ENCODE measurements at places on chromosomes 3 and 15. TPM values are rescaled to one million over a fixed set of nuclear protein-coding genes. Genes with fewer than 3 reads are reported as not detected.

DNA sequence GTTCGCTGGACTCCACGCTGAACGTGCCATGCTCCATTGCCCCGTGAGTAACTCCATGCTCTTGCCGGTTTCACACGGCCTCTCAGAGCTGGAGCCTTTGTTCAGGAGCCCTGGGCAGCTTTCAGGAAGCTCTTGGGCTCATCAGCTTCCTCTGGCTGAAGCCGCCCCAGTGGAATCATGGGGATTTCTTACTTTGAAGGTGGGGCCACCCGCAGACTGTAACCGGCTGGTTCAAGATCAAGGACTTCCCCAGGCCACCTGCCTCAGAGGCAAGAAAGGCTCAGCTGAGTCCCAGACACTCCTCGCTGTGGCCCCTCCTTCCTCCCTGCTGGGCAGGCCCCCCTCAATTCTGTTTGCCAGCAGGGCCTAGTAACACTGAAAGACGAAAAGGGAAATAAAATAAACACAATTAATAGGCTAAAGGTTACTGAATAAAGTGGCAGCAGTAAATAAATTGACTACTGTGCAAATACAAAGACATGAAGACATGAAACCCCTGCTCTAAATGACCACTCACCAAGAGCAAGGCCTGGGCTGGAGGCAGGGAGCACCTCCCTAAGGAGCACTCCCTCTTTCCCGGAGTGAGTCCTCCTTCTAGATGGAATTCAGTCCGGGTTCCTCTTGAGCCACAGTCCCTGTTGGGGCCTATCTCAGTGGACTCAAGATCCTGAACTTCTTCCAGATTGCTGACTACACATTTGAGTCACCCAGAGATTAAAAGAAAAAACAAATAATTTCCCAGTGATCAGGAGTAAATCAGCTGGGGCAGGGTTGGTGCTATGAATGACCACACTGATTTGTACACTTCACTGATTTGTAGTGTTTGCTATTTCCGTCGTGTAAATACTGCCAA, 51.0 kb downstream of the ZDHHC19 start:
- peak; percentile 52 for DNase-seq

- DNase-seq = no peak
These were observed 16.1 kb upstream of the GCNT3 start for GRCh38 chr15:59595434-59595915.

DNA sequence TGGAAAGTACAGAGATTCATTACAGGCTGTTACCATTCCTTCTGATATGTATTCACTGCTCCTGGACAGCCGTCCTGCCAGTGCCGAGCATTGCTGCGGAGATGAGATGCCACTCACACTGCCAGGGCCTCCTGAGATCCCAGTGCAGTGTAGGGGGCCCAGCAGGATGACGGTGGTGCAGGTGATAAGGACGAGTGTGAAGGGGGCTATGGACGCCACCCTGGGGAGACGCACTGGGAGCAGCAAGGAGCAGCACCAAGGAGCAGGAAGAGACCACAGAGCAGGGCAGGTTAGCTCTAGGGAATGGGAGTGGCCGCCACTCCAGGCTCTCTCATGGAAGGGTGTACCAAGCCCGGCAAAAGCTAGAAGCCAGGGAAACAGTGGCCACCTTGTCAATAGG, 4.0 kb upstream of the KLF15 start:
- DNase-seq = no peak

NEDD4 gene
- 5.1 TPM for total RNA-seq

RHOV gene
- not detected for total RNA-seq

All from activated naive CD8-positive, alpha-beta T cell treated with anti-CD3 and anti-CD28 coated beads, Interleukin-2, amount 10 ng/mL, durations not matched to agents 7 days and 5 days (primary cell).